ENCODE measurements at places on chromosomes 5 and 9.

- no peak for DNase-seq
- no peak overlapping the region for H3K4me3 ChIP-seq
- no peak overlapping the region for H3K27ac ChIP-seq
- no peaks in the 10 kb centered on the region for H3K27me3 ChIP-seq
Measured at GRCh38 chr9:108811944-108812343, 43.8 kb downstream of the ACTL7B start.

DNA sequence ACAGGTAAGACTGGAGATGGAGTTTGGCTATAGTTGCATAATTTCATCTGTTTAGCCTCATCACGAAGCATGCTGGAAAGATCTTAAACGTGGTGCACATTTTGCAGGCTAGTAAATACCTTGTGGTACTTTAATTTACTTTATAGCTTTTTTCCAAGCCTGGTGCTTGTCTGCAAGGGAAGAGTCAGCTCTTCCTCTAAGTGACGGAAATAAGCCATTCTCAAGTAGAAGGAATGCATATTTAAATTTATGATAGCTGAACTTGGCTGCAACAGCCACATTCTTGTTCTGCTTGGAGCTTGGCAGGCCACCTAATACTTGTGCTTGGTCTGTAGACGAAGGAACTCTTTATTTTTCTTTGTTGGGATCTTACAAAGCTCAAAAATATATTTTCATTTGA lies 188.0 kb upstream of the PIK3R1 start:
- H3K4me1 ChIP-seq = no peaks in the 10 kb centered on the region
- H3K27me3 ChIP-seq = no peaks in the 10 kb centered on the region
- H3K36me3 ChIP-seq = no peaks in the 10 kb centered on the region

- no peak for DNase-seq
- H3K36me3 ChIP-seq = no peaks in the 10 kb centered on the region
Measured at GRCh38 chr5:136631186-136631585, 265.8 kb upstream of the TRPC7 start.

DNA sequence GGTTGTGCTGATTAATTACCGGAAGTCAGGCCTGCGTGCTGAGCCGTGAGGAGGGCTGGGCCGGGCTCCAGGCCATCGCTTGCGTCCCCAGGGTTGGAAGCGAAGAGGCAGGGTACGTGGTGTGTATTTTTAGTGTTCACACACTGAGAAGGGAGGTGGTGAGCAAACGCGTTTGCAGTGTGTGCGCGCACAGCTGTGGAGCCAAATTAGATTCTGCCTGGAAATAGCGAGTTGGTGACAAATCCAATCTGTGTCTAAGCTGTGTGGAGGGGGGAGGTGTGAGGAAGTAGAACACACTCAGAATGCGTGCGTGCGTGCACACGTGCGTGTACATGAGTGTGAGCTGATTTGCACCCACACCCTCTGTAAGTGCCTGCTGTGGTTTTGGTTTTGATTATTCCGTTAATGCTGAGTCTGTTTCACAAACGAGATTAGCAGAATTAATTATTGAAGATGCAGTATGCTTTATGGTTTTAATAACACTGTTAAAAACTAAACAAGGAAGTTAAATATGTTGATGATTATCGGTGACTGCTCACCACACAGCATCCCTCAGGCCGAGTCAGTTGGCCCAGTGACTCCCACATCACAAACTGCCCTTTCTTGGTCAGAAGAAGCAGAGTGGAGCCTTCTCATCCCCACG lies 111.8 kb upstream of the FCN2 start:
- H3K4me1 ChIP-seq = no peaks in the 10 kb centered on the region
- H3K27ac ChIP-seq = no peak overlapping the region
- no peak overlapping the region for H3K4me3 ChIP-seq
- peaks cover 19% of the 10 kb centered on the region for H3K36me3 ChIP-seq
- H3K27me3 ChIP-seq = no peaks in the 10 kb centered on the region

- no peaks in the 10 kb centered on the region for H3K27me3 ChIP-seq
- DNase-seq = peak; percentile 39
- no peak overlapping the region for H3K4me3 ChIP-seq
- no peak overlapping the region for H3K27ac ChIP-seq
- H3K4me1 ChIP-seq = no peaks in the 10 kb centered on the region
Measured at GRCh38 chr9:131310833-131311554, 21.5 kb downstream of the PLPP7 start.

GRCh38 chr5:107510125-107510524 lies 160.6 kb downstream of the EFNA5 start:
- no peaks in the 10 kb centered on the region for H3K27me3 ChIP-seq
- no peak overlapping the region for H3K27ac ChIP-seq
- H3K4me3 ChIP-seq = no peak overlapping the region
- DNase-seq = peak; percentile 81
- H3K36me3 ChIP-seq = no peaks in the 10 kb centered on the region

Data from mesendoderm (in vitro differentiated cells).